ENCODE measurements at places on chromosomes 3 and 15.

- ATAC-seq = no peak
Measured at GRCh38 chr3:152190636-152191183, 78.0 kb upstream of the MBNL1 start.

DNA sequence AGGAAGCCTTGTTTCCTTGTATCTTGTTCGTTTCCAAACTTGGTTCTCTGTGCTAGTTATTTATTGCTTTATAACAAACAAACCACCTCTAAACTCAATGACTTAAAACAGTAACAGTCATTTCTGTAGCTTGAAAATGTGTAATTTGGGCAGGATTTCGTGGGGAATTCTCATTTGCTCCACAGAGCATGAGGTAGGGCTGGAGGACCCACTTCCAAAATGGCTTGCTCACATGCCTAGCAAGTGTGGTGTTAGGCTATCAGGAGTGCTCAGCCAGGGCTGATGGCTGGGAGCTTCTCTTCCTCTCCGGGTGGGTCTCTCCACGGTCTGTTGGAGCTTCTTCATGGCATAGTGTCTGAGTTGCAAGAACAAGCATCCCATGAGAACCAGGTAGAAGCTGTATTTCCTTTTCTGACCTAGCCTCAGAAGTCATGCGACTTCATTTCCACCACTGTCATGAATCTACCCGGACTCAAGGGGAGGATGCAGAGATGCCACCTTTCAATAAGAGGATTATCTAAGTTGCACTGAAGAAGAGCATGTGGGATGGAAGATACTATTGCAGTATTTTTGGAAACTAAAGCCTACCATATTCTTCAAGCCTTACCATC lies 8.2 kb upstream of the TNIK start:
- no peak for ATAC-seq

GRCh38 chr3:33089515-33089914 lies 7.4 kb downstream of the GLB1 start:
- peak; percentile 79 for ATAC-seq

DNA sequence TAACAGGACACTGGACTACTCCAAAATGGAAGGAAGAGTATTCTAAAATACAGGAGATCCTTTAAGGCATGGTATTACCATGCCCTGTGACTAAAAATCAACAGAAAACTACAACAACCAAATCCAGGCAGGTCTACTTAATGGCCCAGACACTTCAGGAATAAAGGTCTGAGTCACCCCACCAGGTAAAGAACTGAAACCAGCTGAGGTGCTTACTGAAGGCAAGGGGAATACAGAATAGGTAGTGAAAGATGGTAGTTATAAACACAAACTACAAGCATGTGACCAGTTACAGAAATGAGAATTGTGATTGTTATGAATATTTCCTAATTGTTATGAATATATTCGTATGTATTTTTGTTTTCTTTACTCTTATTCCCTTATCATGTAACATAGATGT lies 13.4 kb downstream of the IFT57 start:
- ATAC-seq = peak; percentile 85

DNA sequence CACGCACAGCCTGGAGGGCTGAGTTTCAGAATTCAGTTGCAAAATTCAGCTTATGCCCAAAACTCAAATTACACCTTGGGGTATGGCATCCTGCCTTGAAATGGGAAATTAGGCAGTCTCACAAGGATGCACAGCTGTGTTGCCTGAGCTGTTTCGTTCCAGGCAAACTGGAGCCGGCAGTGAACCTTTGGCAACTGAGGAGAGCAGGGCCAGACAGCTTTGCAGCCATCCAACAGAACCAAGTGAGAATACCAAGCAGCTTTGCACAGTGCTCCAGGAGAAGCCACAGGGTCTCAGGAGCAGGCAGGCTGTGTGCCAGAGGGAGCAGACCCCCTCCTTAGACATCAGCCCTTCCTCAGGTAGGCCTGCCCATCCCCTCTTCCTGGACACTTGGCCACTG lies 32.5 kb upstream of the BFSP2 start:
- peak; percentile 24 for ATAC-seq

DNA sequence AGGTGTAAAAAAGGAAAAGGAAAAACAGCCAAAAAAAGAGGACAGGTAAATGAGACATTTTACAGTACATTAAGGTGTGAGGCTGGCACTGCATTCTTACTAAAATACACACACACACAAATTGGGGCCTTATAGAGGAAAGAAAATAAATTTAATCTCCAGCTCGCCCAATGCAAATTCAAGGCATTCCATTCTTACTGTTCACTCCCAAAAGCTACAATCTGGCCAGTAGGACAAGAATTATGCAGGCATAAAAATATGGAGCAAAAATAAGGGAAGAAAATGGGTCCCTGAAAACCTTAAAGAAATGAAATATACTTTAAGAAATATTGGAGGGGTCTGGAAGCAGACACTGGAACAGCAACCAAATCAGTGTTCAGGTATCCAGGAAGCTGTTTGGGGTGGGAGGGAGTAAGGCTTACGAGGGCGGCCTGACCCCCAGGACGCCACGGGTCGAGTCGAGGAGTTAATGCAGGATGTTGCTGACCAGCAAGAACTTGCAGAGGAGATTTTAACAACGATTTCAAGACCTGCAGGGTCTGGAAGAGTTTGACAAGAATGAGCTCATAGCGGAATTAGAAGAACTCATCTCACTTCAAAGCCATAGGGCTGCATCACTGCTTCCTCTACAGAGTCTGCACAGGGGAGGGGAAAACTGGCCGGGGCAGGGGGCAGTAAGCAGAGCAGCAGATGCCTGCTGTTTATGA lies 245.5 kb downstream of the TBL1XR1 start:
- no peak for ATAC-seq

- peak; percentile 77 for ATAC-seq
Measured at GRCh38 chr3:195900436-195901355, 7.7 kb downstream of the TNK2 start.

DNA sequence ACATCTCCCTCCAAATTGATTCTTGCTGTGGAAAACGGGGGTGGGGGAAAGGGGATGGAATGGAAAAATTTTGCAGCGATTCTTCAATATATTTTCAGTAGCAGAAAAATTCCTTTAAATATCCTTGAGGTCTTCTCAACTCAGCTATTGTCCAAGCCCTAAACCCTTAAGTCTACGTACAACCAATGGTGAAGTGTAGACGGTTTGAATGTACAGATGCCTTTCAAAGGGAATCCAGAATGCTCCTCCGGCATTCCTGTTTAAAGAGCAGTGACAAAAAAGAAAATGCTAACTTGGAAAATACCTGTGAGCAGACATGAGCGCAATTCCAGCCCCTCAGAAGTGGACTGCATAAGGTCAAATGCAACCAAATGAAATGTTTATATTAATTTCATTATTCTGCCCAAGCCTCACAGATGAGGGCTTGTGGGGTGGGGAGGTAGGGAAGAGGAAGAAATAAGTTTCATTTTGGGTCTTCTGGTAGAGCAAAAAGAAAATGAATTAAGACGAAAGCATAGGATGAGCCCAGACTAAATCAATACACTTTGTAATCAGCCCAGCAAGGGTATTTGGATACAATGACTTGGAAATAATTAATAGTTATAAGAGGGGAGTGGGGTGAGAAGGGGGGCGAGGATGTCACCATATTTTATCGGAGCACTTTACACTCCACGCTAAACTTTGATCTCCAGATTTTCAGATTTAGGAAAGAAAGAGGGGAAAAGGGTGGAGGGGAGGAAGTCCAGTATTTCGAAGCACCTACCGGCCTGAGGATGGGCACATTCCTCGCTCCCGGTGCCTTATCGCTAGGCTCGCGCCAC lies 2.7 kb downstream of the FOXP1 start:
- no peak for ATAC-seq

- ATAC-seq = no peak
Measured at GRCh38 chr3:155227141-155227540, 66.3 kb downstream of the STRIT1 start.

DNA sequence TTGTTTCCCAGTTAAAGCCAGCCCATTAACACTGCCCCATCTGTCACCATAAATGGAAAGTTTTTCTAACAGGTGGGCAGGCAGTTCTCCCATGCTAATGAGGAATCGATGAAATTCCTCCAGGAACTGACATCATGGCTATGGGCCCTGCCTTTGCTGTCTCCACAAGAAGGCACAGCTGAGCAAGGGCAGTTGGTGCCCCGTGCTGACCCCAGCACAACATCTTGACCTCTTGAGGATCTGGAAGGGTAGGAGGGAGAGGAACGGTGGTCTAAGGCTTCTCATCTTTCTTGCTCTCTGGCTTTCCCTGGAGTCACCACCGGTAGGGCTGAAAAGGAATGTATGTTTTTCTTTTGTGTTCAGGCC lies 46.7 kb downstream of the CHCHD6 start:
- no peak for ATAC-seq

DNA sequence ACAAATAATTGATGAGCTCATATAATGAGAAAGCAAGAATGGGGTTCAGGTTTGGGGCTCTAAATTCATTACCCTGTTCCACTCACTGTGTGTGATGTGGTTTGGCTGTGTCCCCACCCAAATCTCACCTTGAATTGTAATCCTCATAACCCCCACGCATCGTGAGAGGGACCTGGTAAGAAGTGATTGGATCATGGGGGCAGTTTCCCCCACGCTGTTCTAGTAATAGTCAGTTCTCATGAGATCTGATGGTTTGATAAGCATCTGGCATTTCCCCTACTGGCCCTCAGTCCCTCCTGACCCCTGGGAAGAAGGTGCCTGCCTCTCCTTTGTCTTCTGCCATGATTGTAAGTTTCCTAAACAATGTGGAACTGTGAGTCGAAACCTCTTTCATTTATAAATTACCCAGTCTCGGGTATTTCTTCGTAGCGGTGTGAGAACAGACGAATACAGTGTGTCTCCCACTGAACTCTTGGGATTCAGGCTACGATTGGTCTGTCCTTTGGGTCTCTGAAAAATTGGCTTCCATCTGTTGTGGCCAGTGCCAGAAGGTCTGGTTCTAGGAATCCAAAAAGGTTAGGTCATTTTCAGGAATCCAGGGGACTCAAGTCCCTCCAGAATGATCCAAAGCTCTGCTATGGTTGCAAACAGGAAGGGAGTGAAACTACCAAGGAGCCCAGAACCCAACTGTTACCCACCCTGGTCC lies 87.7 kb downstream of the XXYLT1 start:
- ATAC-seq = no peak

GRCh38 chr3:56522374-56522773 lies 34.6 kb upstream of the CCDC66 start:
- ATAC-seq = no peak

DNA sequence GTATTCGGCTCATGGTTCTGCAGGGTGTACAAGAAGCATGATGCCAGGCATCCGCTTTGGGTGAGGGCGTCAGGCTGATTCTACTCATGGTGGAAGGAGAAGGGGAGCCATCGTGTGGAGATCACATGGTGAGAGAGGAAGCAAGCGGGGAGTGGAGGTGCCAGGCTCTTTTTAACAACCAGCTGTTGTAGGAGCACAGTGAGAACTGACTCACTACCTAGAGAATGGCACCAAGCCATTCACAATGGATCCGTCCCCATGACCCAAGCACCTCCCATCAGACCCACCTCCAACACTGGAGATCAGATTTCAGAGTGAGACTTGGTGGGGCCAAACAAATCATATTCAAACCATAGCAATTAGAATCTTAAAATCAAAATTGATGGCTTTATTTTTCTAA lies 259.8 kb upstream of the CTDSPL start:
- no peak for ATAC-seq

DNA sequence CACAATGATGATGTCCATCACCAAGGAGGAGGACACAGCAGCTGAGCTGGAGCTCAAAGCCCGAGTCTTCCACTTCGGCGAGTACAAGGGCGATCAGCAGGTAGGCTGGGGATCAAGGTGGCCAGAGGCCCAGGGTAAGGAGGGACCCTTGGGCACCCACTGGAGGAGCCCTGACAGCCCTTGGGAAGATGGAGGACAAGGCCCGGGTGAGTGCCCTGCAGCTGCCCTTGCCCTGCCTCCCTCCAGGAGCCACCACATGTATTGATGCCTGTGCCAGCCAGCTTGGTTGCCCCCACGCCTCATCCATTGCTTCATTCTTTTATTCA lies 38.4 kb downstream of the CFAP100 start:
- no peak for ATAC-seq

- ATAC-seq = no peak
Measured at GRCh38 chr3:106514431-106514830, 645.6 kb upstream of the CBLB start.

DNA sequence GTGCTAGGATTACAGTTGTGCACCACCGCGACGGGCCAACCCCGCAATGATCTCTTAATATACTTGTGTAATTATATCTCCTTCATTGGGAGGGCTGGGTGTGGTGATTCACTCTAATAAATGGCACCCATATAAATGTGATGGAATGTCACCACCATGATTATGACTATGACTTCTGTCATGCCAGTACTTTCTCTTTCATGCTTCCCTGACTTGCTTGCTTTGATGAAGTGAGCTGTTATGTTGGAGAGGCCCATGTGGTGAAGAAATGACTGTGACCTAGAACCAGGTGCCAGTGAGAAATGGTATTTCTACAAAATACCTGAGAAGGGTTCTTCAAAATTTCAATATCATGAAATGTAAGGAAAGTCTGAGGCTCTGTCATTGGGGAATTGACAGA lies 24.4 kb upstream of the TP63 start:
- ATAC-seq = no peak

GRCh38 chr15:64092864-64093626 lies 593 bp downstream of the CIAO2A start:
- peak; percentile 53 for ATAC-seq

DNA sequence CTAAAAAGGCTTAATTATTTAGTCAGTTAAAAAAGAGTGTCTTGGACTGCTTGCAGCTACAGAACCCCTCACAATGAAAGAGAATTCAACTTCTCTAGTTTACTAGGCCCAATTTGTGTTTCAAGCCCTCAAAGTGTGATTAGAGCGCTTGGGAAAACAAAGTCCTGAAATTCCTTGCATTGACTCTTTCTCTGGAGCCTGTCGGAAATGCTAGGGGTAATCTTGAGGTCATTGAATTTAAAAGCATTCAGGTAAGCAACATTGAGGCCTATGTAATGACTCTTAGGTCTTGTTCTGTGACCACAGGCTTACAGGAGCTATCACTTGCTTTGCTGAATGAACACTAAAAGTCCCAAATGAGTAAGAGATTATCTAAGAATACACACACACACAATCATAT lies 186.0 kb downstream of the NLGN1 start:
- no peak for ATAC-seq

- ATAC-seq = no peak
Measured at GRCh38 chr15:25056484-25057425, 102.0 kb downstream of the SNRPN start.

GRCh38 chr15:73599934-73600333 lies 33.3 kb downstream of the NPTN start:
- no peak for ATAC-seq

DNA sequence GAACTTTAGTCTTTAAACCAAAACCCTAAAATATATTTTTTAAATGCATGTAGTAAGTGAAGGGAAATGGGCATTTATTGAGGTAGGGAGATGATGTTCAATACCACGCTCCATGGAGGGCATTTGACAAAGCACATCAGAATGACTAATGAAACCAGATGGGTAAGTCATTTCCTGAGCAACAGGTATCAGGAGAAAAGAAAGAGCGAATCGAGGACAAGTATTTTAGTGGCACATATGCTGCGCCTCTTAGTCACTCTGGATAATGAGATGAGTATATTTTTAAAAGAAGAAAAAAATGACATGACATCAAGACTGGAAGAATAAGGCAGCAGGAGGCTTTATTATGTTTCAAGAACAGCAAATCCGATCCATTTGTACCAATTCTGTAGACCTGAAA lies 129.0 kb upstream of the ARHGEF3 start:
- ATAC-seq = no peak
